ENCODE measurements at places on chromosomes 4 and X. TPM values are rescaled to one million over a fixed set of nuclear protein-coding genes. Genes with fewer than 3 reads are reported as not detected.

Gene GPR119
- total RNA-seq, result not detected

Gene PAGE2B
- total RNA-seq, result not detected

Gene RTL9
- total RNA-seq, result 1.8 TPM

Gene NALF2
- total RNA-seq, result 9.8 TPM

- no peak for DNase-seq
Measured at GRCh38 chr4:19729886-19730651, 521.6 kb upstream of the SLIT2 start.

DNA sequence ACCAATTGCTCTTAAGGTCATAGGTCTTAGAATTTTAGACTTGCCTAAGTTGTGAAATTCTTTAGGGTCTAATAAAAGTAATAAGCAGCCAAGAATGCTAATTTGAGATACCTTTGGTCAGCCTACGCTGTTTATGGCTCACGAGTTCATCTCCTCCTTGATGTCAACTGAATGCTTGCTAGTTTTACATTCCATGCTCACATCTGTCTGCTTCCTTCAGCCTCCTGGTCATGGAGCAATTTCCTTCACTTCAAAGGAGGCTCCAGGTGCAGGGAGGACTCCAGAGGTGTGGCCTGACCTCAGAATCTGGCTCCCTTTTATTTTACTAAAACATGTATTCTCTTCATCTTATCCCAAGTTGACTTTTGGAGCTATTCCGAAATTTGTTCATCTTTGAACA lies 23.3 kb upstream of the LNX1 start:
- DNase-seq, result no peak

DNA sequence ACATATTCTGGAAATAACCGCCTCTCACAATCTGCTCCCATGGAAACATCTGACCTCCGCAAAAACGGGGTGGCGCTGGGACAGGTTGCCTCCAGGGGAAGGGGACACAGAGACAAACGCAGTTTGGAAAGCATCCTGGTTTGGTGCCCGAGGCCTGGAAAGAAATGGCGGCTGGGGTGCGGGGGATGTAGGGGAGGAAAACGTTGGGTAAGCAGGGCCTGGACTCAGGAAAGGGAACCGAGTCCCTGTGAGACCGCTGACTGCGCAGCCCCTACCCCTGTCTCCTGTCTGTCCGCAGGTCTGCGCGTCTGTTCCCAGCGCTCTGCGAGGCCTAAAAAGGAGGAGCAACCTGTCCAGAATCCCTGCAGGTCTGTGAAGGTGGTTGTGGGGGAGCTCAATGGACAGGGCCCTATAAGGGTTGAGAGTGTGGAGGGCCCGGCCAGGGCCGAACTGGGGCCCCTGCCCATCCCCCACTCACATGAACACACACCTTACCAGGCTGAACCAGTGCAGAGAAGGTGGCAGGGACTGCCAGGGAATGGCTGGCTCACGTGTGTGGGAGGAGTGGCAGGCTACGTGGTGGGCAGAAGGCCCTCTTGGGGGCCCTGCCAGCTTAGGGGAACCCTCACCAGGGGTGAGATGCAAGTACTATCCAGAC lies 672 bp downstream of the TCEAL3 start:
- no peak for DNase-seq

DNA sequence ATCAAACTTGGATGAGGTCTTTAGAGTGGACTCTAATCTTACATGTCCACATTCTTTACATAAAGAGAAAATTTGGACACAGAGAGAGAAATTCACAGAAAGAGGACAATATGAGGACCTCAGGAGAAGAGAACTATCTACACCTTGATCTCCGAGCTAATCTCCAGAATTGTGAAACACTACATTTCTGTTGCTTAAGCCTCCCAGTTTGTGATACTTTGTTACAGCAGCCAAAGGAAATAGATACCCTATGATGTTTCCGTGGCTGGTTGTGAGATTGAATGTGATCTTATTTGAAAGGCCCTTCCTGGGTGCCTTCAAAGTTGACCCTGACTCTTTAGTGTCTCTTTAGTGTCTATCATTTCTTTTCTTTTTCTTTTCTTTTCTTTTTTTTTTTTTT lies 326.1 kb upstream of the CLNK start:
- DNase-seq, result no peak

DNA sequence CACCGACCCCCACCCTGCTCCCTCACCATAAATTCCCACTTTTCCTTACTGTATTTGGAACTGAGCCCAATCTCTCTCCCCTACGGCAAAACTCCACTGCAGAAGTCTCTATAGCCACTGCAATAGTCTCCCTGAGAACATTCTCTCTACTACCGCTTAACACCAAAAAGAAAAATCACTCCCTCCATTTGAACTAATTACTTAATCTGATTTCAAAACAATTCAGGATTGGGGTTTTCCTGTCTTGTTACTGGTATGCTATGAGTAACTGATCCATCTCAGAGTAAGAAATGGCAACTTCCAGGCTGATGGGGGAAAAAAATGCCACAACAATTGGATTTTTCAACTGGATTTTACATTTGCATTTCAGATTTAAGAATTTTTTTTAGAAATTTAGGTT lies 5.8 kb downstream of the PAPSS1 start:
- no peak for DNase-seq

DNA sequence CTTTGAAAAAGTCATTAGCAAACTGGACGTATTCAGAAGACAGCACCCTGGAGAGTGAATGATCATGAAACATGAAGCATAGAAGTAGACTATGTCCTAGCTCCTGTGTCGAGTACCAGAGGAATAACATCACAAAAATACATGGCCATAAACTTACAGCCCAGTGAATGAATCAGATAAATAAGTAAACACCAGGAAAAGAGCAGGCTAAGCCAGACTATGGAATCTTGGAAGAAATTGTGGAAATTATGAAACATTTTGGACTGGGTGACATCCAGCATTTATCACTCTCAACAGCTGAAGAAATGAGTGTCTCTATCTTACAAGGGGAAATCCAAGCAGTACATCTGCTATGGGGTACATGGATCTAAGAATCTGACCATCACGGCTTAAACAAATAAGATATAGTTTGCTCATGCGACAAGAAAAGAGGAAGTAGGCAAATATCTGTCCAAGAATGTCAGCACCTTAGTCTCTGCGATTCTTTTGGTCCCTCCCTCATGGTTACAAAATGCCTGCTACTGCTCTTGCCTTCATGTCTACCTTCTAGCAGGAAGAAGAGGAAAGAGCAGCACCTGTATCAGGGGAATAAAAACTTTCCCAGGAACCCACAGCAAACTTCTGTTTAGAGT lies 481.5 kb downstream of the BCOR start:
- no peak for DNase-seq

- no peak for DNase-seq
Measured at GRCh38 chrX:96997196-96997595, 113.5 kb downstream of the RPA4 start.

GRCh38 chr4:91087743-91088142 lies 960.5 kb downstream of the CCSER1 start:
- no peak for DNase-seq

Data from glutamatergic neuron (in vitro differentiated cells).